ENCODE measurements at places on chromosomes 2 and 18.

GRCh38 chr2:237500681-237501424, 13.8 kb downstream of the MLPH start:
- DNase-seq = no peak

DNA sequence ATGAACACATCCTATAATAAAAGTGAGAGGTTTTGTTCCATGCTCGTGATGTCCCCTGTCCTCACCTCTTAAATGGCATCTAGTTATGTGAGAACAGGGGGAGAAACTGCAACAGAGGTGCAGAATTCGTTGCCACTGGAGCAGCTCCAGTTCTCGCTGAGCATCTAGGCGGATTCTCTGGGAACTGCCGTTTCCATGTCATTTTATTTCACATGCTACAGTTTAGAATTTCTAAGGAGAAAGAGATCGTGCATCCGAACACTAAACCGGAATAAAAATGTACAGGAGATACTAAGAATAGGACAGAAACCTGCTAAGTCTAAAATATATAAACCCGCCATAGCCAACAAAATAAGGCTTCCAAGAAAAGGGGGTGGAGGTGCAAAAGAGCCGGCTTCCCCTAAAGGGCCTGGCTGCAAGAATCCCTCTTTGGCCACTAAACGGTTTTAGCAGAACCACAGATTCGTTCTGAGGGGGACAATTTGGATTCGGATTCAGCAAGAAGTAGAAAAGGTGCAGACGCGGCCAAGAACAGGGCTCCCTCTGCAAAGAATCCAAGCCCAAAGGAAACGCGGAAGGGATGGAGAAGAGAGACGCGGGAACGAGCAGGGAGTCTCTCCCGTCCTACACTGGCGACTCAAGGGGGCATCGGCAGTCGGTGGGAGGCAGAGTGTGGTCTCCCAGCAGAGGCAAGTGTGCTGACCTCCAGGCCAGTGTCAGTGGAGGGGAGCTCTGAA, 1.3 kb downstream of the TMEM163 start:
- DNase-seq = no peak

DNA sequence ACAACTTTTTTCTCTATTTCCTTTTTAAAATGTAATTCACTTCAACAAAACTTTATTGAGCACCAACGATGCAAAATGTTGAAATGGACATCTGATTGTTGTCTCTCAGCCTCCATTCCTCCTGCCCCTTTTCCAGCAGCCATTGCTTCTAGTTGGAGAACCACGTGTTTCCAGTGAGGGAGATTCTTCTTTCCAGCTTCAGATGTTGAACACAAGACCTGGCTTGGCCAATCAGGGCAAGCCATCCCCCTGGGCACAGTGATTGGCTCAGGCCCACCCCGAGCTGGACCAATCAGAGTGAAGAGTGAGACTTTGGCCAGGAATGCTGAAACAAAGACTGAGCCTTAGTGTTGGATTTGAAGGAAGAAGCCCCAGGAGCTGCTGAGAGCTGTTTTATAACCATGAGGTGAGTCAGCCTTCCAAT, 59.0 kb downstream of the E2F6 start:
- no peak for DNase-seq

GRCh38 chr18:79927607-79928562, 23.6 kb downstream of the SLC66A2 start:
- no peak for DNase-seq

DNA sequence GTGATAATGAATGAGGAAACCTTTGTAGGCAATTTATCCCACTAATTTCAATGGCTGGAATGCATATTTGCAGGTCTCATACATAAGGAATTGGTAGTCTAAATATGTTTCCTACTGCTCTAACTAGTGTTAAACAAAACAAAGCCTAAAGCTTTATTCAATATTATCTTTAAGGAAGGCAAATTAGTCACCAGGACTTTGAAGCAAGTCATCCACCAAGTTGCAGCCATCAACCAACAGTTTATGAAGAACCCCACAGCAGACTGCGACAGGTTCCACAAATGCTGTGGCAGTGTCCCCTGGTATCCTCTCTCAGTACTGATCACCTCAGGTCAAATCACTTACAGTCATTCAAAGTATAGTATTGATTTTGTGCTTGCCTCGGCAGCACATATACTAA, 181.5 kb upstream of the ZFP36L2 start:
- DNase-seq = no peak

DNA sequence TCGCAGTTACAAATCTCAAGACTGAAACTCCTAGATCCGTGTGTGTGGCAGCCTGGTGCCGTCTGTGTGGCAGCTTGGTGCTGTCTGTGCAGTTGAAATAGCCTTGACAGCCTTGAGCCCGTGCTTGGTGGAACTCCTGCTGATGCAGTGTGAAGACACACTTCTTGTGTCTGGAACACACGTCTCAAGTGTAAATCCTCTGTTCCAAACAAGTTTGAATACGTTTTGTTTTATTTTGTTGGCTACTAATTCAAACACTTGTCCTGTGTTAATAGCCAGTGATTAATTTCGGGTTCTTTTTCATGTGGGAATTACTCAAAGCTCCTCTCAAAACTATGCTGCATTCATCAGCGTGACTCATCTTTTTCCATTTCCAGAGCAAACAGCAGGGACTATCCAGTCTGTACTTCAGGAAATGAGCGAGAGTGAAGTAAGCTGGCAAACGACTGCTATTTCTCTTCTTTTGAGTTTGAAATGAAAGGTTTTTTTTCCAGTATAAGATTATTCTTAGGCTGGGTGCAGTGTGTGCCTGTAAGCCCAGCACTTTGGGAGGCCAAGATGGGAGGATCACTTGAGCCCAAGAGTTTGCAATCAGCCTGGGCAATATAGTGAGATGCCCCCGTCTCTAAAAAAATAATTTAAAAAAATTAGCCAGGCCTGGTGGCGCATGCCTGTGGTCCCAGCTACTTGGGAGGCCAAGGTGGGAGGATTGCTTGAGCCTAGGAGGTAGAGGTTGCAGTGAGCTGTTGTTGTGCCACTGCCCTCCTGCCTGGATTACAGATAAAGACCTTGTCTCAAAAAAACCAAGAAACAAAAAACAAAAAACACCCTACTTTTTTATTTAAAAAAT, 152.9 kb downstream of the SPP2 start:
- DNase-seq = no peak

- no peak for DNase-seq
Observed at GRCh38 chr2:182426082-182426917, 536 bp downstream of the PDE1A start.

DNA sequence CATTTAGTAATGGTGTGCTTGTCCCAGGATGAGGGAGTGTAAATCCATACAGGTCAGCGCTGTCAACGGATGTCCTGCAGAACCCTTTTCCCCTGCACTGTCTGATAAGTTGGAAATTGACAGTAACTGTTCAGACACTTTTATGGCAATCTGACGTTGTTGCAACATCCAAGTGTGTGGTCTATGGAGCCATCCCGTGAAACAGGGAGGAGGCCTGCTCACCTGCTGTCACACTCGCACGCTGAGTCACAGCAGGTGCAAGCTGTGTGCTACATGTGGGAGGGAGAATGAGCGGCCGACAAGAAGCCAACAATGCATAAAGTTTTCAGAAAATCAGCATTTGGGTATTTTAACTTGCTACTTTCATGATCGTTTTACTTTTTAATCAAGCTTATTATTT, 43.7 kb upstream of the RMDN2 start:
- DNase-seq = no peak

DNA sequence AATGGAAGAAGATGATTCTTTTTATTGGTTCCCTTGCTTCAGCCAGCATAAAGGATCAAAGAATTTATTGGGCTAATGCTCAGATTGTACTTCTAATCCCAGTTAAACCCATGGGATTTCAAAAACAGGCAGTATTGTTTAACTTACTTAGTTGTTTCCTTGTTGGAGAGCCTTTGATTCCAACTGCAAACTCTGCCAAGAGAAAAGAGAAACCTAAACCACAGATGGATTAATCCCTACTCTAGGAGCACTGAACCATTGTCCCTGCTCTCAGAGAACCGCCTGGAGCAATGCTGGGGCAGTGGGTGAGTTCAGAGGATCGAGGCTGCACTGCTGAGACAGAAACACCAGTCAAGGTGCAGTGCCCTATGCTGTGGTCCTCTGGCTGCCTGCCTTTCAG, 44.9 kb upstream of the SIGLEC15 start:
- no peak for DNase-seq

GRCh38 chr2:241265506-241265905, 50.0 kb downstream of the HDLBP start:
- no peak for DNase-seq

DNA sequence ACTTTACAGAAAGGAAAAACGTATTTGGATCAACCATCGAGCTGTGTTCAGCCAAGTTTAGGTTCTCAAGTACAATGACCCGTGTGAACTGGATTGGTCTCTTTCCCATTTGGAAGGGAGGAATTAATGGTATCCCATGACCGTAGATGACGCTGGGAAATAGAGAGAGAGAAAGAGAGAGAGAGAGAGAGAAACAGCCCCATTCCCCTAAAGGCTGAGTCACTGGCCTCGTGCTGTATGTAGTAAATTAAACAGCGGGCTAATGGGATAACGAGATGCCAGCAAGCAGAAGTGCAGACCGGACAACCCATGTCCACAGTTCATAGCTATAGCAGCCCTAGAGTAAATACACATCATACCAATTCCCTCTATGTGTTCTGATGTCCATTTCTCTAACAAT, 99.6 kb downstream of the BCL11A start:
- DNase-seq = no peak

GRCh38 chr2:29323961-29324360, 208.7 kb downstream of the CLIP4 start:
- no peak for DNase-seq

- DNase-seq = no peak
Observed at GRCh38 chr2:205107810-205108209, 562.5 kb downstream of the PARD3B start.

GRCh38 chr2:200613692-200614091, 27.9 kb downstream of the AOX1 start:
- DNase-seq = no peak

DNA sequence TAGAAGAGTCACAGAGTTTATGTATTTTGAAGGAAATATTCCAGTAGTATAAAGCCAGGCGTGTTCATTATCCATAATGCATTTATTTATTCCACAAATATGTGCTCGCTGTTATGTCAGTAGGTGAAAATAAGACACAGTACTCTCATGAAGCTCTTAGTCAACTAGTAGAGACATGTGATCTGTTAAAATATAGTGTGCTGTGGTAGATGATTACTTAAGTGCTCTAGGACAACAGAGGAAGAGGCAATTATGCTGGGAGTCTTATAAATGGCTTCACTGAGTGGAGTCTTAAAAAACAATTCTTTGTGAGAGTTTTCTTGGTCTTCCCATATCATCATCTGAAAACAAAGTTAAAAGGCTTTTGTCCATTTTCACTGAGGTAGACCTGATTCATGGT, 457.3 kb downstream of the XIRP2 start:
- no peak for DNase-seq

DNA sequence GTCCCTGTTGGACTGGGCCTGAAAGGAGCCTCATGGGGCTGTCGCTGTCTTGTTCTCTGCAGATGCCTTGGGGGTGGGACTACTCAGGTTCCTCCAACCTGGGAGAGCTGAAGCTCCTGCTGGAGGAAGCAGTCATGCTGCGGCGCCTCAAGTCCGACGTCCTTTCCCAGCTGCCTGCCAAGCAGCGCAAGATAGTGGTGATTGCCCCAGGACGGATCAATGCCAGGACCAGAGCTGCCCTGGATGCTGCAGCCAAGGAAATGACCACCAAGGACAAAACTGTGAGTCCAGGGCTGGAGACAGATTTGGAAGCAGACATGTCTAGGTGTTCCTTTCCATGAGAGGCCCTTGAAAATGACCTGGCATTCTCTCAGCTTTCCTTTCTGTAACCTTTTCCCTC, 38.5 kb downstream of the SMARCAL1 start:
- DNase-seq = no peak

- DNase-seq = no peak
Observed at GRCh38 chr2:186426153-186427016, 59.7 kb upstream of the ZC3H15 start.

DNA sequence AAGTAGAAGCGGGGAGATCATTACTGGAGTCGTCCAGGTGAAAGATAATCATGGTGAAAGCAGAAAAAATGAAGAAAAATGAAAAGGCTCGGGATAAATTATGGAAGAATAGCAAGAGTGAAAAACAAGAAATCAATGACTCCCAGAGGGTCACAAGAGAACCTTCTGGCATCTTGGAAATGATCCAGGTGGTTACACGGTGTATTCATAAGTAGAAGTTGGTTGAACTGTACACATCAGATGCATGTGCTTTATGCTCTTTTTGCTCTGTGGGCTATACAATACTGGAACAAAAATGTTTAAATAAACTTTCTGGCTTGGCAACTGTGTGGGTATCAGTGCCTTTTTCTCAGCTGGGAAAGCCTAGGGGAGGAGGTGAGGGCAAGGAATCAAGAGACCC, 348.9 kb downstream of the RND3 start:
- DNase-seq = no peak

DNA sequence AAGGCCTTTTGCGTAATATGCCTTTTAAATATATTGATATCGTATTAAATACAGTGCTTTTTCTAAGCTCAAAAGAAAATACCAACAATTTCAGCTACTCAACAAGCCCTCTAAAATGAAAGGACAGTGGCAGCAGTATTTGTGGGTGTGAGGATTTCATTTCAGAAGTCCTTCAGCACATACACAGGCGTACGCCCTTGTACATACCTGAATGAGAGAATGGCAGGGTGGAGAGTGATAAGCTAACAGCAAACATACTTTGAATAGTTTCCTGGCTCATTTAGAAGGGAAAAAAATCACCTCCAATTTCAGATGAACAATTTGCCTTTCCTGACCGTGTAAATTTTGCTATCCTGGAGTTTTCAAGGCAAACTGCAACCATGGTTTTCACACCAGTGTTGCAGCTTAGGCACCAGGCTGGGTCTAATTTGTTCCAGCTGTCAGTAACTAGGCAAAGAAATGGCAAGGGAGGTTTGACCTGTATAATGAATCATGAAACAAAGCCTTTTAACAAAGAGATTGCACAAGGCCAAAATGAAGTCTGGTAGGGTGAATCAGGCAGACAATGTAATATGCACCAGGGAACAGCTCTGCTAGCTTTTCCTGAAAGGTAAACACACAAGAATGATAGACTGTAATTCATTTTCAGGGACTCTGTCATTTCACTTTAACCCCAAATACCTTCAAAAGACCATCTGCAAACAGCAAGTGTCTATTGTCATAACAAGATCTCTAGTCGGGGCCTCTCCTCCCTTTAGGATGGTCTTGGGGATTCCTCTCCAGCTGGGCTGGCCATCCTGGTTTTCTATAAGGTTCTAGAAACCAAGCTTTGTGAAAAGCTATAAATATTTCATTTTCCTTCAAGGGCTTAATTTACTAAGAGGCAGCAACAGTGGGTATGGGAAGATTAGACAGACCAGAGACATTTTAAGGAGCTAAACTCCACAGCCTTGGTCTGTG, 11.5 kb downstream of the ANKRD29 start:
- DNase-seq = no peak

DNA sequence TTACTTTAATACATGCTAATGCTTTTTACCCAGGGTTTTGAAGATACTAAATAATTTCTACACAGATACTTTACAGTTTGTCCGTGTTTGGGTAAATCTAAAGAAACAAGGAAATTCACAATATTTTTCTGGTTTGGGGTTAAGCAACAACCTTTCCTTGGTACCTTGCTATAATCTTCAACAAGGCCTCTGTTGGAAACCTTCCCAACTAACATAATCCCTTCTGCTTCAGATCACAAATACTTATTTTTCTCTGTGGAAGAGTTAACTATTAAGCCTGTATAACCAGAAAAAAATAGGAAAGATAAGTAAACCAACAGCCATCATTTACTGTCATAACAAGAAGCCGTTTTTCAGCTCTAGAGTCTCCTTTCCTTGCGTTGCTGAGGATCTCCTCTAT, 15.0 kb downstream of the FEZ2 start:
- DNase-seq = no peak

GRCh38 chr2:241639385-241639784, 1.9 kb downstream of the ATG4B start:
- no peak for DNase-seq

All from esophagus squamous epithelium (tissue), 5 donors.